Stimulated activated CD8-positive, alpha-beta memory T cell treated with anti-CD3 and anti-CD28 coated beads, Interleukin-4, amount 100 ng/mL, for 4 hours (primary cell): ENCODE measurements at places on chromosomes 7 and 10.

DNA sequence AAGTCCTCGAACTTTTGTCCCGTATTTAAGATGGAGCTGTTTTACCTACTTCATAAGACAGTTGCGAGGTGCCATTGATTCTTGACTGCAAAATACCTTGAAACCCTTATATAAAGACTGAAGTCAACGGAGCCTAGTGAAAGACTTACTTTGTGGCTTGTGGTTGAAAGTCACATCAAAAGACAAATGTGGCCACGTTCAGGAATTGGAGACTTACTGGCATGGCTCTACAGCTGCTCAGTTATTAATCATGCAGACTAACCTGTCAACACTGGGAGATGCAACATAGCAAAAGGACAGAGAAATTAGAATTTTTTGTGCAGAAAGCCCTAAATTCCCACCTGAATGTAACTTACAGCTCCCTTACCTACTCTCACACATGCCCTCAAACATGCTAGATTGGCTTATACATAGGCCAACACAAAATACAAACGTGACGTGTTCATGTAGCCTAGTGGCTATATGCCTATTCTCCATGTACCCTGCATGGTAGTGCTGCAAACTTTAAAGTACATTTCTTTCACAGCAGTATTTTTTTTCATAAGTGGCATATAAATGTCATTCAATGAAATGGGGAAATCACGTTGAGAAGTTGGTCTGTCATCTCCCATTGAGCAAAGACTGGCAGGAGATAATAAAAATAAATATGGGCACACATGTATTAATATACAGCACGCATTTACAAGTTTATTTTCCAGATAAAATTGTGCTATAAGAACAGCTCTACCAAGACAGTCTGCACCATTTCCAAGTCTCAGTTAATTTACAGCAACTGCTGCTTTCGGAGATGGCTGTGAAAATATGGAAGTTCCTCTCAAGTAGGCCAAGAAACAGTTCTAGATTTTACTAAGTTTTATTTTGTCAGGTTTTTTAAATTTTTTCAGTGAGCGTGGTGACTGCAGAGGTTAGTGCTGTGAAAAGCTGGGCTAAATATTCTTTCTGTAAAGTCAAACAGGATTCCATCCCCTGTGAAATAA is 170.4 kb upstream of the C7orf33 start:
- DNase-seq: no peak

- no peak for DNase-seq
Observed at GRCh38 chr10:118596426-118597124, 1.1 kb upstream of the PRLHR start.

DNA sequence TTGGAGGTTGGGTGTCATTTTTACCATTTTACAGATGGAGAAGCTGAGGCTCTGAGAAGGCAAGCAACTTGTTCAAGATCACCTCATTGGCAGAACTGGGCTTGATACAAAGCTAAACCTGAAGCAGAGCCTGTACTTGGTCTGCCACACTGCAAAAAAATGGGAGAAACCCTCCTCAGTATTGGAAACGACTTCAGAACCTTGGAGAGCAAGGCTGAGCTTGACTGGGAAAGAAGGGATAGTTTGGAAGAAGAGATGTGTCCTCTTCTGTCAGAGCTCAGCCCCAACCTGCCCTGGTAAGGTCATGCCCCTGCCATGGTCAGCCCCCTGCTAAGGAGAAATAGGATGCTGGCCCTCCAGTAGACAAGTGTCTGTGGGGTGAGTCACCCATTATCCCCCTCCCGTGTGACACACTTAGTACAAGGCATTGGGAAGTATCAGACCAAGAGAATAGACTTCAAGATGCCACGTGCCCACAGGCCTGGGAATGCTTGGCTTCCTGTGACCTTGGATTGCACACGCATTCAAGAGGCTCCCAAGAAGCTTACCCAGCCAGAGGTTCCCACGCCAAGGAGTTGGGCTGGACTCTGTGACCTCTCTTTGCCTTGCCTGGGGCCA is 56.2 kb upstream of the SMNDC1 start:
- no peak for DNase-seq

GRCh38 chr7:53542157-53542556 is 506.7 kb downstream of the POM121L12 start:
- DNase-seq: no peak

- DNase-seq: no peak
Observed at GRCh38 chr10:124155781-124156435, 62.5 kb upstream of the CHST15 start.

DNA sequence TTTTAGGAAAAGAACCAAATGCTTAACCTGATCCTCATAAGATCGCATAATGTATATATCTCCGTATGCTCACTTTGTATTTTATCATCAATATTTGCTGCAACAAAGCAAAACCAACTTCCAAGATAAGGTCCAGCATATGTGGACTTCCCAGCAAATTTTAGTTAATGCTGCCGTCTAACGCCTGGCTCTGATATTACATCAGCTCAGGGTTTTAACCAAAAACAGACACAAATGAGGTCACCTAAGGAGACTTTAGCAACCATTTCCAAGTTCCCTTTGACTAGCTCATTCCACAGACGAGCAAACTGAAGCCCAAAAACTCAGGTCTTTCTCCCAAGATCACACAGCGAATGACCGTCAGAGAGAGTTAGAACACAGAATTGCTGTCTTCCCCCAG is 59.4 kb upstream of the UCN3 start:
- no peak for DNase-seq

DNA sequence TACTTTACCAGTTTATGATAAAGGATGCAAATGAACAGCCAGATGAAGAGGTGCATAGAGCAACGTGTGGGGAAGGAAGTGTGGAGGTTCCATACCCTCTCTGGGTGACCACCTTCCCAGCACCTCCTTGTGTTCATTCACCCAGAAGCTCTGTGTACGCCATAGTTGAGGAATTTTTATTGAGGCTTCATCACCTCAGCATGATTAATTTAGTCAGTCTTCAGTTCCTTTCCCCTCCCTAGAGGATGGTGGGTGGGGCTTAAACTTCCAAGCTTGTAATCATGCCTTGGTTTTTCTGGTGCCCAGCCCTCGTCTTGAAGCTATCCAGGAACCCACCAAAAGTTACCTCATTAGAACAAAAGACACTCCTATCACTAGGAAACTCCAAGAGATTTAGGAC is 162.7 kb downstream of the PLCE1 start:
- no peak for DNase-seq

GRCh38 chr7:132745510-132745909 is 169.2 kb upstream of the PLXNA4 start:
- DNase-seq: no peak

- no peak for DNase-seq
Observed at GRCh38 chr10:73956476-73957359, 41.2 kb upstream of the VCL start.

DNA sequence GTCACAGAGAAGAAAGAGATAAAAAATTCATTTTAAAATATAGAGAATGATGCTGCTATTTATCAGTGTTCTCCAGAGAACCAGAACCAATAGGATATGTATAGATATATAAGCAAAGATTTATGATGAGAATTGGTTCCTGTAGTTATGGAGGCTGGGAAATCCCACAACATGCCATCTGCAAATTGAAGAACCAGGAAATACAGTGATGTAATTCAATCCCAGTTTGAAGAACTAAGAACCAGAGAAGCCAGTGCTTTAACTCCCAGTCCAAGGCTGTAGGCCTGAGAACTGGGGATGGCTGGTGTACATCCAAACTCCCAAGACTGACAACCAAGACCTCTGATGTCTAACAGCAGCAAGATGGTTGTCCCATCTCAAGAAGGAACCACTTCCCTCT is 192.9 kb upstream of the PLXDC2 start:
- DNase-seq: no peak

GRCh38 chr7:1576521-1577253 is 6.9 kb upstream of the PSMG3 start:
- no peak for DNase-seq

DNA sequence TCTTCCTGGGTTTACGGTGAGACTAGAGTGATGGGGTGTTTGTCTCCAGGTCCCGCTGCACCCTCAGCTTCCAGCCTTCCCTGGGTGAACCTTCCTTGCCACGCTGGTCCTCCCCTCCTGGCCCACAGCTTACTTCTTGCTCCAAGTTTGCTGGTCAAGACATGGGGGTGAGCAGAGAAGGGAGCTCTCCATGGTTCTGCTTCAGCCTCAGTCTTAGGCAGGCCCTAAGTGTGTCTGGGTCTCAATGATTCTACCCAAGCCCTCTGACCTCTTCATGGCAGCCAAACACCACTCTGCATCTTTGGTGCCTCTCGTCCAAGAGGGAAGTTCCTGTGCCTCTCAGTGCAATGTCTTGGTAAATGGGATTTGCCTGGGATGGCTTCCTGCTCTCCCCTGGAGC is 356.5 kb upstream of the KLF6 start:
- DNase-seq: no peak

DNA sequence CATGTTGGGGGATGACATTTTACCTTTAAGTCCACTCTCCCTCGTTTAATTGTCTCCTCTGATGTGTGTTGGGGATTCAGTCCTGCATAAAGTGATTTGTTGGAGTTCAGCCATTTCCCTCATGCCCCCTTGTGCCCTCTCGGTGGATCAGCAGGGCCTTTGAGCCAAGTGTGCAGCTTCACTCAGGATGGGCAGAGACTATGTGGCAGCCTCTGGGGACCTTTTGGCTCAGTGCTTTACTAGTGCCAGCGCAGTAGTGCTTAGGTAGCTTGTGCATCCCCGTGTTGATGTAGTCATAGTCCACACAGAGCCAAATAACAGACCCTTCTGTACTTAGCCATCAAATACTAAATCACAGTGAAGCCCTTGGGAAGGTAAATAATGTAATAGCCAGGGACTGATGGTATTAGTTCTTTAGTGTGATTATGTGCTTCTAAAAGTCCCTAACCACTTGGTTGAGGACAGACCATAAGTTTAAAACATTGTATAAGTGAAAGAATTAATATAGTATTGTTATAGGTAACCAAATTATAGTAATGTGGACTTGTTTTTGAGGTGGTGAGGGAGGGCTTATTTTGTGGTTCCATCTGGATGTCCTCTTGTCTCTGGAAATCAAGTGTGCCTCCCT is 11.4 kb downstream of the BUB3 start:
- no peak for DNase-seq

DNA sequence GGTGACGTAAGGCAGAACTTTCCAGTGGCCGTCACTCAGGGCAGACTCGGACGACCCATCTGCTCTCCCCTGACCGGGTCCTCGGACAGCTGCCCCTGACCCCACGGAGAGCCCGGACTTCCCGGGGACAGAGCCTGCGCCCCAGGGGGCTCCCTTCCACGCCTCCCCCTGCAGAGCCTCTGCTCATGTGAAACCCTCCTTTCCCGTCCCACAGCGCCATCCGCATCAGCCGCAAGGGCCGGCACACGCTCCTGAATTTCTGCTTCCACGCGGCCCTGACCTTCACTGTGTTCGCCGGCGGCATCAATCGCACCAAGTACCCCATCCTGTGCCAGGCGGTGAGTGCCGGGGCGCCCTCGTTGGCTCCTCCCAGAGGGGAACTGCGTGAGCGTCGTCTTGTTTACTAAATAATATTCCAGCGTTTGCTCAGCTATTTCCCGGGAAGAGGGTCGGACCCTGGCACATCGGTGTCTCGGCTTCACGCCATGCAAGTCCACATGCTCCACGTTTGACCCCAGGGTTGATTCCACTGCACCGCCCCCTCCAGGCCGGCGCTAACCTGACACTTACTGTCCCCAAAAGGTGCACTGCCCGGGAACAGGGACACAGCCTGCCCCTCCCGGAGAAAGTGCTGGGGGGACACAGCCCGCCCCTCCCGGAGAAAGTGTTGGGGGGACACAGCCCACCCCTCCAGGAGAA is 10.9 kb downstream of the ADGRA1 start:
- DNase-seq: no peak
